Hematopoietic multipotent progenitor cell (in vitro differentiated cells): ENCODE measurements at places on chromosomes 11 and 22.

DNA sequence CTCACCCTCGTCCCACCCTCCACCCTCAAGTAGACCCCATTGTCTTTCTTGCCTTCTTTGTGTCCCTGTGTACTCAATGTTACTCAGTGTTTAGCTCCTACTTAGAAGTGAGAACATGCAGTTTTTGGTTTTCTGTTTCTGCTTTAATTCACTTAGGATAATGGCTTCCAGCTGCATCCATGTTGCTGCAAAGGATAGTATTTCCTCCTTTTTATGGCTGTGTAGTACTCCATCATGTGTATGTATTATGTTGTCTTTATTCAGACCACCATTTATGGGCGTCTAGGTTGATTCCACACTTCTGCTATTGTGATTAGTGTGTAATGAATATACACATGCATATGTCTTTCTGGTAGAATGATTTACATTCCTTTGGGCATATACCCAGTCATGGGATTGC lies 73.6 kb downstream of the SIK2 start:
- DNase-seq, result no peak

DNA sequence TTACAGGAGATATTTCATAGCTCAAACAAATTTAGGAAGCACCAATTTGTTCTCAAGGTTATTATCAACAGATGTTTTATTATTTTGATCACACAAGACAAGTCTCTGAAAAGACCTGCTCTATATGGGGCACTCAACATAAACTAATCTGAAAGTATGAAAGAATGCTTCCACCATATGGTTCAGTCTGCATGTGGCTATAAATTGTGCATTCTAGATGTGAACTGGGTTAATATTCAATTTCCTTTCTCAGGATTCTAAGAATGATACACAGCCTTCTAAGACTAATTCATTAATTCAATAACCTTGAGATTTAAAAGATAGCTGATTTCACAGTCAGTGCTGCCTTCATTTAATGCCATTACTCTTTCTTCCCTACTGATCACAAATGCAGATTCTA lies 851.3 kb upstream of the CCDC90B start:
- no peak for DNase-seq

DNA sequence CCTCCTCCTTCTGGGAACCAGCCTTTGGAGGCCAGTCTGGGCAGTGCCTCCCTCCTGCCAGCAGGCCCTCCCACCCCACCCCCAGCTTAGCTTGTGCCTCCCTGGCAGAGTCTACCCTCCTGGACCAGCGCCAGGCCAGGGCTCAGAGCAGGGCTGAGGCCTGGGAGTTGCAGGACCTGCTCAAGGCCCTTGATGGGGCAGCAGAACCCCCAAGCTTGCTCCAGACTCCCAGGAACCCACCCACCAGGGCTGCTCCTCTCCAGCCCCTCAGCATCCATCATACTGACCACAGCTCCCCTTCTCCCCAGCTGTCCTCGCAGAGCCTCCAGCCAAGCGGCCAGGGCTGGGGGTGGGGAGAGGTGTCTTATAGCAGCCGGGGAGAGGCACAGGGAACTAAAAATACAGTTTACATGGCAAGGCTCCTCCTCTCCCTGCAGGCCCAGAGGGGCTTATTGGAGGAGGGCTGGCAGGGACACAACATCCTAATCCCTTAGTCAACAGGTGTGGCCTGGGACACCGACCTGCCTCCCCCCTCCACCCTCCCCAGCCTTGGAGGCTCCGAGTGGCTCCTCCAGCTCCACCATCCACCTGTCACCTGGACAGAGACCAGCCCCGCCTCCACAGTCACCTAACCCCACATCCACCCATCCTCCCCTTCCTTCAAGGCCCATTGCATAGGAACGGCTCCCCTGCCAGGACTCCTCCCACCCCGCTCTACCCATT lies 5.2 kb upstream of the MB start:
- DNase-seq, result no peak

DNA sequence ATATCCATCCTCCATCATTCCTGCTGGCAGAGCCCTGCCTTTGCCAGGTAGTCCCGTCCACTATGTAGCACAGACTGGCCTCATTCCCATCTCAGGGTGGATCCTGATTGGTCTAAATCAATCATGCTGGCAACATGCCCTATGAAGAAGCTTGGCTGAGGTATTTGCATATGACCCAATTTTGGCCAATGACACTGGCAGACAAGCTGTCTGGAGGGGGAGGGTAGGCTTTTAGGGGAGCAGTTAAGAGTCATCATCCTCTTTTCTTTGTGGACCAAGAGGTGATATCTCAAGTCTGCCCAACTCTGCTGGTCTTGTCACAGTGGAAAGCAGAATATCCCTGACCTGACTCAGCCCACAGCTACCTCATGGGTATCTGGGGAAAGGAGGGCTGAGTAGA lies 5.1 kb downstream of the CCDC89 start:
- DNase-seq, result no peak

DNA sequence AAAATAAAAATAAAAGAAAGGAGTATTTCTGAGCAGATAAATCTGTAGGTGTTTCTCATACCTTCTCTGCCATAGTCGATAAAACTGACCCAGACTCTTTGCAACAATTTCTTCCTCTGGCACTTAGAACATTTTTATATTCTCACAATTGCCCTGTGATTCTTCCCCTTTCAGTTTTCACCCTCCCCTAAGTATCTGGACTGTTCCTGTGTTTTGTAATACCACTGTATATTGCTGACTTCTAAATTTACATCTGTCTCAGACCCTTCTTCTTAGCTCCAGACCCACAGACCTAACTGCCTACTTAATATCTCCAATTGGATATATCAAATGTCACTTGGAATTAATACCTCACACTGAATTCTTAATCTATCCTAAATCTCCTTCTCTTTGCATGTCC lies 133.4 kb upstream of the DDI1 start:
- DNase-seq, result no peak

GRCh38 chr11:113332638-113333329 lies 18.4 kb downstream of the TTC12 start:
- DNase-seq, result no peak

GRCh38 chr22:38214302-38215056 lies 12.7 kb downstream of the MAFF start:
- peak; percentile 78 for DNase-seq

DNA sequence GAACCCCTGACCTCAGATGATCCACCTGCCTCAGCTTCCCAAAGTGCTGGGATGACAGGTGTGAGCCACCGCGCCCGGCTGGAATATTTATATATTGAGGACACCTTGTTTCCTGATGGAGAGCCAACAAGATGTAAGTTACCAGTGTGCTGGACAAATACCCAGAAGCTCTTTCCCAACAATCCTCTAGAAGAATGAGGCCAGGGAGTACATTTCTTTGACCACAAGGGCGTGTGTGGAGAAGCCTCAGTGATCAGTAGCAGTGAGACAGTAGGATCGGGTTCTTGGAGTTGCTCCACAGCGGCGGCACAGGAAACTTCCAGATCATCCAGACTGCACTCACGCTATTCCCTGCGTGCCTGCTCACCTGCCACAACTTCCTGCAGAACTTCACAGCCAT lies 10.3 kb upstream of the POLA2 start:
- DNase-seq, result no peak

DNA sequence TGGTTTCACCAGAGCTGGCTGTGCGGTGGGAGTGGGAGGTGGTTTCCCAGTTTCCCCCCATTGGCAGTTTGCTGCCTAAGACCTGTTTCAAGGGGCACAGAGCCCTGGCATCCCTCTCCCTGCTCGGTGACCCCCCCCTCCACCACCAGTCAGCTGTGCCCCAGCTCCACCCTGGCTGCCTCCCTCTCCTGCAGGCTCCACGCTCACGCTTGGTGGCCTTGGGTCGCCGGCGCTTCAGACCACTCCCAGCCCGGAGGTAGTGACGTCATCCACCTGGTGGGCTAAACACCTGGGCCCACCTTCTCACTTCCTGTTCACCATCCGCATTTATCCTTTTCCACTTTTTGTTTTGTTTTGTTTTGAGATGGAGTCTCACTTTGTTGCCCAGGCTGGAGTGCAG lies 7.8 kb downstream of the GAL start:
- no peak for DNase-seq

DNA sequence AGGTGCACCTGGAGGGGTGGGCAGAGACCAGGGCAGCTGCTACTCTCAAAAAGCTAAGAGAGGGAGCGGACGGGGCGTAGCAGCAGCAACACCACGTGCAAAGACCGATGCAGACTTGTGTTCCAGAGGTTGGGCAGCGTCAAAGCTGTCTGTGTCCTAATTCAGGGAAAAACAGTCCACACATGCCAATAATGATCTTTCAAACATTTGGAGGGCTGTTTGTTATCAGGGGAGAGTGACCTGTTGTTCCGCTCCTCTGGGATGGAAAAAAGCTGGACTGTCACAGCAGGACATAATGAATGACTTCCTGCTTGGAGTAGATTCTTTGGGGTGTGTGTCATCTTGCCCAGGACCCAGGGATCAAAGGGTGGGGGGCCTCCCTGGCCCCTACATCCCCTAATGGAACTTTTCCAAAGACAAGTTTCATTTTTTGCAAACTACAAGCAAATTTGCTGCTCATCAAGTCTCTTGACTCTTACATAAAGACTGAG lies 6.2 kb upstream of the FBLN1 start:
- DNase-seq, result no peak

- no peak for DNase-seq
These were observed 45.3 kb downstream of the CCDC34 start for GRCh38 chr11:27317751-27318150.

DNA sequence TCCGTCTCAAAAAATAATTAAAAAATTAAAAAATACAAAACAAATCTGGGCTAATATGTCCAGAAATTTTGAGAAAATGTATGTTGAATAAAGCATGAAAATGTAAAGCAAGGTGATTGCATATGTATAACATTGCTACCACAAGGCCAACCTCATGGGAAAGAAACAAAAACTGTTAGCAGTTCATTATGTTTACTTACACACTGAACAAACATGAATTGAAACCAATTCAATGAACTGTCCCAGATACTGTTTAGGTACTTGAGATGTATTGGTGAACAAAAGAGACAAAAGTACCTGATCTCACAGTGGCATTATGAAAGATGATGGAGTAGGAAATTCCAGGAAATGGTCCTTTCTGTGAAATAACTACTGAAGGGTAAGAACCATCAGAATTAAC lies 43.8 kb upstream of the IGLL5 start:
- no peak for DNase-seq

GRCh38 chr11:19332476-19332875 lies 91.7 kb upstream of the E2F8 start:
- DNase-seq, result no peak

DNA sequence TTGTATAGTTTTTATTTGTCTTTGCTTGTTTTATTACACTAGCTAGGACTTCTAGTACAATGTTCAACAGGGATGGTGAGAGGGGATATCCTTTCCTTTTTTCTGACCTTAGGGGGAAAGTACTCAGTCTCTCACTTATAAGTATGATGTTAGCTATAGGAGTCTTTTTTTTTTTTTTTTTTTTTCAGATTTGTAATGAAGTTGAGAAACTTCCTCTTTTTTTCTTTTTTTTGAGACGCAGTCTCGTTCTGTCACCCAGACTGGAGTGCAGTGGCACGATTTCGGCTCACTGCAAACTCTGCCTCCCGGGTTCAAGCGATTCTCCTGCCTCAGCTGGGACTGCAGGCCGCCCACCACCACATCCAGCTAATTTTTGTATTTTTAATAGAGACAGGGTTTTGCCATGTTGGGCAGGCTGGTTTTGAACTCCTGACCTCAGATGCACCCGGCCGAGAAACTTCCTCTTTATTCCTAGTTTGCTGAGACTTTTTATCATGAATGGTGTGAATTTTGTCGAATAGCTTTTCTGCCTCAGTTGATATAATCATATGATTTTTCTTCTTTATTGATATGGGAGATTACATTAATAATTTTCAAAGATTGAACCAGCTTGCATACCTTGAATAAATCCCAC lies 10.9 kb downstream of the TRIM22 start:
- DNase-seq, result peak; percentile 59

- DNase-seq, result no peak
These were observed 360.0 kb upstream of the DDI1 start for GRCh38 chr11:103676413-103676812.

DNA sequence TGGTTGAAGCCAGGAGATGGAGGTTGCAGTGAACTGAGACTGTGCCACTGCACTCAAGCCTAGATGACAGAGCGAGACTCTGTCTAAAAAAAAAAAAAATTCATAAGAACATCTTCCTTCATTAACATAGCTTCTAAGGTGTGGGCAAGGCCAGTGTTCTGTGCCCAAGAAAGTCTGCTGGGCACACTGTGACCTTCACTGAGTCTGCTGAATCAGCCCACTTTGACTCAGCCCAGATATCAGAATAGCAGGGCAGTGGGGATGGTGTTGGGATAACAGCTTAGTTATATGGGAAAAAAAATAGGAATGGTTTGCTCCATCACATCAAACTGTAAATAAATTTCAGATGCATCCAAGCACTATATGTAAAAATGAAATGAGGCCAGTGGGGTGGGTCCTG lies 32.4 kb upstream of the XBP1 start:
- DNase-seq, result no peak

- no peak for DNase-seq
These were observed at the start of gene DKK3 for GRCh38 chr11:12007769-12008737. Gene DKK3 (minus strand): TSS chr11:12008626. CDS start chr11:12008582, 44 bp downstream.

DNA sequence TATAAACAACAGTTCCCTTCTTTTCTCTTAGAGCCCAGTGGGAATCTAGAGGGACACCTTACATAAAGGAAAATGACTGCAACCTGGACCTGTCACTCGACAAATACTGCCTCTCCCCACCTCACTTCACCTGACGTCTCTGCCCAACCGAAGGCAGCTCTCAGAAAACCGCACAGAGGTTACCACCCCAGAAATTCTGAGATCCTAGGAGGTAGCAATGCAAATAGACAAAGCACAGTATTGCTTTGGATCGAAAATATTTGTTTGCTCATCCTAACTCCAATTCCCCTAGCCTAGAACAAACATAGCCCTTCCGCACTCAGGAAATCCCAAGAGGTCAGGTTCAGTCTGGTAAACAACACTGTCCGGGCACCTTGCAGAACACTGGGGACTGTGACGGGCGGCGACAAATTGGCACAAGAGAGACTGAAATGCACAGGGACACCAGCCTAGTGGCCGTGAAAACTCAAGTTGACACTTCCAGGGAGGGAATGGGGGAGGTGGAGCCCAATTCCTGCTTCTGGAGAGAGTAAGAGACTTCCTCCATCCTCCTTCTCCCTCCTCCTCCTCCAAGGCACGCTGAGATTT lies 420 bp upstream of the TRIM44 start:
- no peak for DNase-seq

DNA sequence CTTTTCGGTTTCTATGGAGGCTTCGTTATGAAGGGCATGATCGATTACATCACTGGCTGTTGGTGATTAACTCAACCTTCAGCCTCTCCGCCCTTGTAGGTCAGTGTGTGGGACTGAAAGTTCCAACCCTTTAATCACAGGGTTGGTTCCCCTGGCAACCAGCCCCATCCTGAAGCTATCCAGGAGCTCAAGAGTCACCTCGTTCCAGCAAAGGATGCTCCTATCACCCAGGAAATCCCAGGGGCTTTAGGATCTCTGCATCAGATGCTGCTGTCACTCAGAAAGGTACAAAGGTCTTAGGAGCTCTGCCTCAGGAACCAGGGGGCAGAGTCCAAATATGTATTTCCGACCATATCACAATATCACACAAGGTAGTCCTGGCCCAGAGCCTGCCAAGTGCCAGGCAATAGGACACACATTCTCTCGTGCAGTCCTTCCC lies 123.5 kb upstream of the PARVA start:
- DNase-seq, result no peak
